ENCODE measurements at places on chromosomes 3 and 15.

DNA sequence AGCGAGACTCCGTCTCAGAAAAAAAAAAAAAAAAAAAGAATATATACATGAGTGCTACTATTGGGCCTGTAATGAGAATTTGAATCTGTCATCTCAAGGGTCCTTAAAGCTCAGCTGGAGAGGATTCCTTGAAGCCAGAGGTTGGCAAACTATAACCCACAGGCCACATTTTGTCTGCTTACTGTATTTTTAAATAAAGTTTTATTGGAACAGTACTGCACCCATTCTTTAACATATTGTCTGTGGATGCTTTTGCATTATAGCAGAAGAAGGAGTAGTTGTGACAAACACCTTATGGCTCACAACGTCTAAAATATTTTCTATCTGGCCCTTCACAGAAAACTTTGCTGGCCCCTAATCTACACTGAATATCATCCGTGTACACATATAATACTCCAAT is 60.7 kb downstream of the SGO1 start:
- no peak for DNase-seq

DNA sequence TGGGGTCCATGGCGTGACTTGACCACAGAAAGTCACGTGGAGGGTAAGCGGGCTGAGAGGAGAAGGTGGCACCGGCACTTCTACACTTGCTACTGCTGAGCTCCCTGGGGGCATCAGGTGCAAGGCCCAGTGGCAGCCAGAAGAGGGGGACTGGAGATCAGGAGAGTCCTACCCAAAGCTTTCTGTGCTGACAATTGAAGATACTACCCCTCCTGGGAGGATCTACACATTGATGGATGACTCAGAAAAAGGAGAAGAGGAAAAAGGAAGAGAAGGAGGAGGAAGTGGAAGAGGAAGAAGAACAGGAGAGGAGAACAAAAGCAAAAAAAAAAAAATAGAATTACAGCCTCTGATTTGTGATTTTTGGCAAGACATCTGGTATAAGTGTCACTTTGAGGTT is 41.2 kb downstream of the MYO5C start:
- no peak for DNase-seq

DNA sequence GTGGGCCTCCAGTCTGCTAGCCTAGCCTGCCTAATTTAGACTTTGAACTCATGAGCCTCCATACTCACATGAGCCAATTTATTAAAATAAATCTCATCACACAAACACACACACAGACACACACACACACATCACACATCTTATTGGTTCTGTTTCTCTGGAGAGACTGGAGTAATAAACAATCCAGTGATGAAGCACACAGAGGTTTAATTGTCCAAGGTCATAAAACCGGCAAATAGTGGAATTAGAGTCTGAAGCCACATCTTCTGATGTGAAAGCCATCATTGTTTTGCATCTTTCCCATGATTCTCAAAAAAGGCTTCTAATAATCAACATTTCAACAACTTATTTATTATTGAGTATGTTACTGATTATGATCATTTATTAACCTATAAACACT is 249.4 kb upstream of the KCNH8 start:
- no peak for DNase-seq

DNA sequence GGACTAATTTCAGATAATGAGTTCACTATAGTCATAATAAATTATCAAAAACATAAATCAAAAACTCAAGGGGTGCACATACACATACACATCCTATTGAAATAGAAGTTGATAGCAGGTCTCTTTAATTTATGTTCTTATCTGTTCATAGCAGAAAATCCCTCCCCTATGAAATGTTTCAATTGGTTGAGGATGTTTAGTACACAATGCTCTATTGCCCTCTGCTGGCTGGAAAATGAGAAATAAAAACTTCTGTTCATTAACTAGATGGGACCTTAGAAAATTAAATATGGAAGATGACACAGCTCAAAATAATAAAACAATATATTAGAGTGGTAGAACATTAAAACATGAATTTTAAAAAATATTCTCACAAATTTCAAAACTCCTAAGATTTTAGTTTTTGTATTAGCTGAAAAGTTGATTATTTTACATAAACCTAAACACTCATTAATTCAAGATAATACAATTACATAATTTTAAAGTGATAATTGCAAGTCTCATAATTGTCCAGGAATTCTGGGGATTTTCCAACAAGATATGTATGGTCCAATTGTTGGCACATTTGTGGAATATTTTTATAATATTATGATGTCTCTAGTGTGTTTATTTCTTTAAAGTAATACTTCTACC is 735.0 kb downstream of the ROBO1 start:
- DNase-seq = no peak

DNA sequence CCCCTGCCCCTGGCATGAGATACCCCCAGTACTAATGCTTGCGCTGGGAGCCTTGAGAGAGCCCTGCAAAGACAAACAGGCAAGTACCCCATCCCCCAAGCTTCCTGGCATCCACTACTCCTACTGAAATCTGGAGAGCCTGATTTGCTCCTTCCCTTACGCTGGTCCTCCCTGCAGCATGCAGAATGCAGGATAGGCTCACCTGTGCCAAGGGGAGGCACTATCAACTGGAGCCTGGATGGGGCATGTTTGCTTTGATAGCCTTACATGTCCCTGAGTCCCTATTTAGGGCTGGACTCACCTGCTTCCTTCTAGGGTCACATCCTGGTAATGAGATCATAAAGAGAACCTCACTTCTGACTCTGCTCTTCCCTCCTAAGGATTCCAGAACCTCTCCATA is 42.9 kb downstream of the RAB11A start:
- no peak for DNase-seq

- no peak for DNase-seq
Observed at GRCh38 chr3:98807561-98807960, 44.4 kb downstream of the ST3GAL6 start.

DNA sequence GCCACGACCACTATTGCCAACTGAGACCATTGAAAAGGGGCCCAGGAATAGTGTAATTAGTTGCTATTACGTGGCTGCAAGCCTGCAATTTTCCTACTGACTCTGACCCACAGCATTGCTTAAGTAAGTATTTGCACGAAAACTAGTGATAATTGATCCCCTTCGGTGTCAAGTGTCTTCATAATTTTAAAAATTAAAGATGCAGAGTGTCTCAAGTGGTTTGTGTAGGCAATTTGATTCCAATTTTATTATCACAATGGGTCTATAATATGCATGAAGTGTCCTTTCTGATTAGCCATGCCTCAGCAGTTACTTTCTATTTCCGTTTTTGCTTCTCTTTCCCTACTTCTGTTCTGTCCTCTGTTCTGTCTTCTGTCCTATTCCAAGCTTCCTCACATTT is 259.2 kb downstream of the C3orf38 start:
- no peak for DNase-seq

- no peak for DNase-seq
Observed at GRCh38 chr15:29890336-29891095, 68.2 kb upstream of the TJP1 start.

DNA sequence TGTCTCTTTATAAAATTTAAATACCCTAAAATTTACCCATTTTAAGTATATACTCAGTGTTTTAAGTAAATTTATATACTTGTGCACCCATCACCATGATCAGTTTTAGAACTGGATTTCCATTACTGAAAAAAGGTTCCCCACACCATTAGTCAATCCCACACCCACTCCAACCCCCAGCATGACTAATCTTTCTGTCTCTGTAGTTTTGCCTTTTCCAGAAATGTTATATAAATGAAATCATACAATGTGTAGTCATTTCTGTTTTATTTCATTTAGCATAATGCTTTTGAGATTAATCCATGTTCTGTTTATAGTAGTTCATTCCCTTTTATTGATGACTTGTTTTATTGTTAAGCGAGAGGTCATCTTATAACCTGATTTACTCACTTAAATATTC is 66.1 kb upstream of the LIMD1 start:
- no peak for DNase-seq

DNA sequence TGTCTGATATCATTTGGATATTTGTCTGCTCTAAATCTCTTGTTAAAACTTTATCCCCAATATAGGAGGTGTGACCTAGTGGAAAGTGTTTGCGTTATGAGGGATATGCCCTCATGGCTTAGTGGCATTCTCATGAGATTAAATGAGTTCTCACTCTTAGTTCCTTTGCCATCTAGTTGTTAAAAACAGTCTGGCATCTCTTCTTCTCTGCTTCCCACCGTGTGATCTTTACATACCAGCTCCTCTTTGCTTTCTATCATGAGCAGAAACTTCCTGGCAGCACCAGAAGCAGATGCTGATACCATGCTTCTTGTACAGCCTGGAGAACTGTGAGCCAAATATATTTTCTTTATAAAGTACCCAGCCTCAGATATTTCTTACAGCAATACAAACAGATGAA is 33.0 kb downstream of the NLGN1 start:
- DNase-seq = no peak

- peak; percentile 57 for DNase-seq
Observed at GRCh38 chr3:48661501-48662144, 1.1 kb downstream of the CELSR3 start.

GRCh38 chr3:8539419-8539818 is 37.8 kb downstream of the LMCD1 start:
- DNase-seq = no peak

- no peak for DNase-seq
Observed at GRCh38 chr3:144362126-144362525, 390.5 kb downstream of the DIPK2A start.

DNA sequence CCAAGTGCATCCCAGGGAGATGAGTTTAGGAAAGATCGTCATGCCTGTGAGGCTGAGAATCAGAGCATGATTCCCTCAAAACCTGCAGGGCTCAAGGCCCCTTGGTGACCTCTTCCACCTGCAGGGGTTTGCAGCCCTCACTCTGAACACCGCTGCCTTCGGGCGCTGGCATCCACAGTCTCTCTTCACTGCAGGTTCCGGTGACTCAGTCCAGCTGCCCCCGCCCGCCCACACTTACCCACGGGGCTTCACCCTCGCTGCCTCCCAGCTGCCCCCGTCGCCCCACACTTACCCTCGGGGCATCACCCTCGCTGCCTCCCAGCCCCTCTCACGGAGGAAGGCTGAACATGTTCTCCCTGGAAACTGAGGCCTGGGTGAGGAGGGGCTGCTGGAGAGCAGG is 277.1 kb downstream of the XXYLT1 start:
- DNase-seq = no peak

GRCh38 chr3:94294806-94295205 is 231.9 kb downstream of the NSUN3 start:
- DNase-seq = no peak

DNA sequence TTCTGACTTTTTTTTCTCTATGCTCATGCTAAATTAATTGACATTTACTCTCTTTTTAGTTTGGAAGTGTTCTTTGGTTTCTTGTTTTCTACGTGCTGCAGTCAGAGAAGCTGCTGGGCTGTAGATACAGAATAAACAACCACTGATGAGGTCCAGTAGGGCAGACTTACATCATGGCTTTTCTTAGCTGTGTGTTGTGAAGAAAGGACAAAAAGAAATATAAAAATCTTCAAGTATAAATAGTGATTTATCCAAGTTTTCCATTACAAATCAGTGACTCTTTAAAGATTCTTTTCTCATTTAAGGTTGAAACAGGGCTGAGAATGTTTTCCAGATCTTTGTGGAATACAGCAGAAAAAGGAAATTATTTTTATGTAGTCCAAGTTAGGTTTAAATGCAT is 122.2 kb downstream of the CMSS1 start:
- DNase-seq = no peak

DNA sequence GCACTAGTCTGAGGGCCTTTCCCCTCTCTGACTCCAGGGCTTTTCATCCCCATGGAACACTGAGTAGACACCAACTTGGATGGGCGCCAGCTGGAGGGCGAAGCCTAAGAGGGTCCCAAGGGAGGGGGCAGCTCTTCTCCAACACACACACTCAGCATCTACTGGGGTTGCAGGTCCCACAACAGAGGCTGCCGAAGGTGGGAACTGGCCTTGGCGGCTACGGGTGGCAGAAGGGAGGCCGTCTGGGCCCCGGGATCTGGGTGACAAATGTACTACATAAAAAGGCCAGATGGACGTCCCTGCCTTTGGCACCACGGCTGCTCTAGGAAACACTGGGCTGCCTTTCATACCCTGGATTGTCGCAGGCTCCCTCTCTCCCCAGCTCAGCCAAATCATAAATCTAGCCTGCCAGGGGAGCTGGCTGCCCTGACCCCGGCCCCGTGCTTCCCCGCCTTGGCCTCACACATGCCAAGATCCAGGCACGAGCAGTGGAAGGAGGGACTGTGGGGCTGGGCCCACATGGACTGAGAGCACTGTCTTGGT is 31.5 kb downstream of the SEMA5B start:
- no peak for DNase-seq

GRCh38 chr3:168476360-168476980 is 380.7 kb upstream of the GOLIM4 start:
- DNase-seq = no peak

DNA sequence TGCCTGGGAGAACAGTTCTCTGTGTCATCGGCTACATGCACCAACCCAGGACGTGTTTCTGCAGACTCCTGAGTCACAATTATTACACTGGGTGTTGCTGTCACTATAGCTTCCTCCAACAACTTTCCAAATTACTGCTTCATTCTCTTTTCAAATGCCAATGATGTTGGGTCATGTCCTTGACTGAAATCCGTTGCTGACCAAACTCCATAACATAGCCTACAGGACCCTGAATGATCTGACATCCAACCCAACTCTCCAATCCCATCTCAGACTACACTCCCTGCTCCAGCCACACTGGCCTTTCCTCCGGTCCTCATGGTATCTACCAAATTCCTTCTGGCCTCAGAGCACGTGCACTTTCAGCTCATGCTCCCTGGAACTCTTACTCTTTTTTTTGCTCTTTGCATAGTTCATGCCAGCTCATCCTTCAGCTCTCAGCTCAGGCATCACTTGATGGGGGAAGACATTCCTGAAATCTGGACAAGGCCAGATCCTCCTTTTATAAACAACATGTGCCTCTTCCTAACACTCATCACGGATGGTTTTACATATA is 108.8 kb upstream of the PTPRG start:
- no peak for DNase-seq

GRCh38 chr3:155651489-155652218 is 93.2 kb downstream of the PLCH1 start:
- DNase-seq = no peak

GRCh38 chr3:129181819-129182218 is 1.9 kb downstream of the CNBP start:
- DNase-seq = no peak

- no peak for DNase-seq
Observed at GRCh38 chr3:173513123-173513522, 115.6 kb downstream of the NLGN1 start.

DNA sequence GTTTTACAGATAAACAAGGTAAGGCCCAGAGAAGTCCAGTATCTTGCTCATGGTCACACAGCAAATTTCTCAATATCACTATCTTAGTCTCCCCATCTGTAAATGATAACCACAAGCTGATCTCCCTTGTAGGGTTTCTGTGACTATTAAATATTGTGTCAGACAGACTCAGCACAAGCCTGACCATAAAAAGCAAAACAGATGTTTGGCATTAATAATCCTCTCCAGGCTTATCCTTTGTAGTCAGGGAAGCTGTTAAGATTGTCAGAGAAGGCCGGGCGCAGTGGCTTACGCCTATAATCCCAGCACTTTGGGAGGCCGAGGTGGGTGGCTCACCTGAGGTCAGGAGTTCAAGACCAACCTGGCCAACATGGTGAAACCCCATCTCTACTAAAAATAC is 173.2 kb upstream of the PRICKLE2 start:
- DNase-seq = no peak

- no peak for DNase-seq
Observed at GRCh38 chr3:149596134-149596770, 61.6 kb downstream of the WWTR1 start.

GRCh38 chr15:57565311-57565710 is 26.4 kb upstream of the MYZAP start:
- DNase-seq = no peak

Measured in KG1 (cell line).